ENCODE measurements at places on chromosomes 16 and 17.
A peak's percentile ranks its signal among the peaks of the same experiment; 100 is the strongest.

- DNase-seq: no peak
Observed at GRCh38 chr17:81603846-81604610, 32.9 kb downstream of the NPLOC4 start.

DNA sequence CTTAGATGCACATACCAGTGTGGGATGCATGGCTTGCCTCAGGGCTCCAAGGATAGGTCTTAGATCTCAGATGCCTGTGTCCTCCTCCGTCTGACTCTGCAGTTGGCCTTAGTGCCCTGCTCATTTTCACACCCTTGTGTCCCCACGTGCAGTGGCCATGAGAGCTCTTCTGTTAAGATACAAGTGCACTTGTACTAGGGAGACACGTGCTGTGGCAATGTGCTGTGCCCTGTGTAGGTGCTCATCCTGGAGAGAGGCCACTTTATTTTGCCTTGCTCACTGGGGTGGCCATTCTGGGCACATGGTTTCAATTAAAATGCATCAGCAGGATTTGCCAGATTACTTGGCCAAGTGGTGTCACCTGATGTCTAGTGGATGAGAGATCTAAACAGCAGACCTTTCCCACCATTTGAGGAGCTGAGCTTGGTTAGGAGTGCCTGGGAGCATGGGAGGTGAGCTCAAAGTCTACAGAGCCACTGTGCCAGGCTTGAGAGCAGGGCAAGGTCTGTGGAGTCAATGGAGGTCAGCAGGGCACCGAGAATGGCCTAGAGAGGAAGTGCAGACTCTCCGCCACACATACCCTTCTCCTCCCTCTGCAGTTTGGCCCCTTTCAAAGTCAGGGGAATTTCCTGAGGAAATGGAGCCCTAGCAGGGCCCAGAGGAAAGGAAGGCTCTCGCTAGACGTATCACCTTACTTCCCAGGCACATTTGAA lies 25.2 kb upstream of the SMPD3 start:
- no peak for DNase-seq

- no peak for DNase-seq
Observed at GRCh38 chr17:76748657-76749056, 10.7 kb downstream of the MFSD11 start.

- no peak for DNase-seq
Observed at GRCh38 chr16:54928016-54928356, 2.7 kb upstream of the IRX5 start.

GRCh38 chr16:27852116-27852515 lies 211.4 kb downstream of the GSG1L start:
- no peak for DNase-seq

- DNase-seq: no peak
Observed at GRCh38 chr17:17575360-17576251, 15.9 kb downstream of the PEMT start.

- DNase-seq: no peak
Observed at GRCh38 chr17:12122075-12122474, 101.4 kb downstream of the MAP2K4 start.

- no peak for DNase-seq
Observed at GRCh38 chr16:49490321-49490705, 116.7 kb downstream of the C16orf78 start.

GRCh38 chr17:64984851-64985521 lies 65.7 kb upstream of the LRRC37A3 start:
- DNase-seq: no peak

DNA sequence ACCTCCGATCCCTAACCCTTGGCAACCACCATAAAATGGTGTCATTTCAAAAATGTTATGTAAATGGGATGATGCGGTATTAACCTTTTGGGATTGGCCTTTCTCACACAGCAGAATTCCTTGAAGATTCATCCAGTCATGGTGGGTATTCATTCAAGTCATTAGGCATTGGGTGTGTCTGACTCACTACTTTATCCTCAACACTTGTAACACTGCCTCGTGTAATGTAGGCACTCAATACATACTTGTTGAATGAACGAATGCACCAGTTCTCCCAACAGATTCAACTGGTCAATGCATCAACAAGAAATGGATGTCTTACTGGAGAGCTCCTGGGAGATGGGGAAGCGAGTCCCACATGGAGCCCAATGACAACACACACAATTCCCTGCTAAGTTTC lies 21.8 kb upstream of the GAN start:
- DNase-seq: no peak

DNA sequence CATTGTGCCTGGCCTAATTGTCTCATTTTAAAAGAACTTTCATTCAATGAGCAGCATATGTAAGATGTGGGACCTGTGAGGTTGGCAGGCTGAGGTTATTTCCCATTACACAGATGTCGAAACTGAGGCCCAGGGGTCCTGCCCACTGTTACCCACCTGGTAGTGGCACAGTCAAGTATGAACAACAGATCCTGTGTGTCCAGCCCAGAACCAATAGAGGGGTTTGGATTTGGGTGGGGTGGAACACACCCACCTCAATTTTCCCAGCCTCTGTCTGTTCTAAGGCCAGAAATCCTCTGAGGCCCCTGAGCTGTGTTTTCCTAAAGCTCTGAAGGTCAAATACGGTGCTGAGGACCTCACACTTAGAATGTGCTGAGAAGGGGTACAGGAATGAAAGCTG lies 179.5 kb downstream of the XYLT1 start:
- DNase-seq: no peak

DNA sequence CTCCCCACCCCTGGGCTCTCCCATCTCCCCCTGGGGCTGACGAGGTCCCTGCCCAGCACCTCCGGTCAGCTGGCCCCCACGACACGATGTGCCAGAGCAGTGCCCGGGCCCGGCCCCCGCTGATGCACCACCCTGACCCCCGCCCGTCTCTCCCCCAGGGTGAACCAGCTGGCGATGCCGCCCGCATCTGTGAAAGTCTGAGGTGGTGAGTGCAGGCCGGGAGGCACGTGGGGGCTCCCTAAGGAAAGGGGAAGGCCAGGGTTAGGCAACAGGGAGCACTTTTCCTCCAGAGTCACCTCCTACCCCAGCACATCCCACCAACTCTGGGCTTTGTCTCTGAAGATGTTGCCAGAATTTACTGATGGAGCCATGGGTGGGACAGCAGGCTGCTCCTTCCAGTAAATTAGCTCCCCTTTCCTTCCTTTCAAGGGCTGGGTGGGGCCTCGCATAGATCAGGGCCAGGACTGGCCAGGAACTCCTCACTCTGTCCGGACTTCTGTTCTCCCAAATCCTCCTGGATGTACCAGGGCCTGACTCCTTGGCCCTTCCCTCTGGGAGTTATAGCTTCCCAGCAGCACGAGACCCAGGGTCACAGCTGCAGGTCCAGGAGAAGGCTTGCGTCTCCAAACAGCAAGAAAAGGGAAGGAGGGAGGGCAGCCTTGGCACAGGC lies 18.3 kb downstream of the MYBBP1A start:
- no peak for DNase-seq

DNA sequence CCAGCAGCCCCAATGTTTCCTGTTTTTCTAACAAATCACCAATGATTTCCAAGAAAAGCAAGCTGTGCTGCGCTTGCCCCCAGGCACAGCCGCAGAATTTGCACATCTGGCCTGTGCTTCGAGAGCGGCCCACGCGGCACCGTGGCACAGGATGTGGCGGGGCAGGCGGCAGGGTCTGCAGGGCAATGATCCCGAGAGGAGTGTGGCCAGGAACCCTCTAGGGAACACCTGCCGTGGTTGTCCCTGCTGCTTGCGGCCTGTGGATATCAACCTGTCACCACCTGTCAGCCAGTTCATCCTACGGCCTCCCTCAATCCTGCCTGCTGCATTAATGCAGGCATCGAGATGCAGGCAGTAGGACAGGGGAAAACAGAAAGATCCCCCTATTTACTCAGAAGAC lies 24.0 kb downstream of the PIK3R5 start:
- DNase-seq: no peak

- DNase-seq: no peak
Observed at GRCh38 chr16:81018496-81018895, 11.5 kb downstream of the CENPN start.

DNA sequence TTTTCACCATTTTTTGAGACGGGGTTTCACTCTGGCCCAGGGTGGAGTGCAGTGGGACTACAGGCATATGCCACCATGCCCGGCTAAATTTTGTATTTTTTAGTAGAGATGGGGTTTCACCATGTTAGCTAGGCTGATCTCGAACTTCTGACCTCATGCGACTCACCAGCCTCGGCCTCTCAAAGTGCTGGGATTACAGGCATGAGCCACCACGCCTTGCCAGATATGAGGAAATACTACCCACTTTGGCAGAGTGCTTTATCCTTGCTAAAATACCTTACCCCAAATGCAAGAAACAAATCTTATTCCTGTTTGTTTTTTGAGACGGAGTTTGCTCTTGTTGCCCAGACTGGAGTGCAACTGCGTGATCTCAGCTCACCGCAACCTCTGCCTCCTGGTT lies 62.9 kb upstream of the MGAT5B start:
- no peak for DNase-seq

DNA sequence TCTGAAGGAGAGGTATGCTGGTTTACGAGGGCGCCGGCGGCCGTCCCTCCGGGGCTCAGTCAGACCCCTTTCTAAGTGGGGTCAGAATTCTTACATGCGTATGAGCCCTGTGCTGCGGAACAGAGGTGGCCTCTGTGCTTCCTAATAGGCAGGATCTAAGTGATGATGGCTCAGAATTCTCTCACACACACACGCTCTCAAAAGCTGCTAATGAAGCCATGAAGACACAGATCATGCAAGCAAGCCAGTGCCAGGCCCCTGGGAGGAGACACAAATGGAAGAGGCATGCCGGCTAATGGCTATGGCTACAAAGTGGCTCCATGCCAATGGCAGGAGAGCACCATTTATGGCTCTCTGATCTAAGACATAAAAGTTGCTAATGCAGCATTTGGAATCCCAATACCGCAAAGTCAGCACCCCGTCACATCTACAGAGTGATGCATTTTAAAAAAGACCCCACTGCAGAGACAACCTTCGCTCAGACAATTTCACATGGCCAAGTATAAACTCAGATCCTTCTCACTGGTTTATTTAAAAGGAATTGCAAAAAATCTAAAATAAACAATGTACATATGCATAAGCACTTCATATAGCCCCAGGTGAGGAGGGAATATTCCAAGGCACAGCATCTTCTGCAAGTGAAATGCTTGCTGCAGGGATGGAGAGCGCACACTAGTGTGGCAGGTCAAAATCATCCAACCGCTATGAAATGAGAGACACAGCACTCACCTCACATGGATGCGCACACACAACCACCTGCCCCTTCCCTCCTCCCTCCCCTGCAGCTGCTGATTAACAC lies 24.5 kb downstream of the NPLOC4 start:
- no peak for DNase-seq

DNA sequence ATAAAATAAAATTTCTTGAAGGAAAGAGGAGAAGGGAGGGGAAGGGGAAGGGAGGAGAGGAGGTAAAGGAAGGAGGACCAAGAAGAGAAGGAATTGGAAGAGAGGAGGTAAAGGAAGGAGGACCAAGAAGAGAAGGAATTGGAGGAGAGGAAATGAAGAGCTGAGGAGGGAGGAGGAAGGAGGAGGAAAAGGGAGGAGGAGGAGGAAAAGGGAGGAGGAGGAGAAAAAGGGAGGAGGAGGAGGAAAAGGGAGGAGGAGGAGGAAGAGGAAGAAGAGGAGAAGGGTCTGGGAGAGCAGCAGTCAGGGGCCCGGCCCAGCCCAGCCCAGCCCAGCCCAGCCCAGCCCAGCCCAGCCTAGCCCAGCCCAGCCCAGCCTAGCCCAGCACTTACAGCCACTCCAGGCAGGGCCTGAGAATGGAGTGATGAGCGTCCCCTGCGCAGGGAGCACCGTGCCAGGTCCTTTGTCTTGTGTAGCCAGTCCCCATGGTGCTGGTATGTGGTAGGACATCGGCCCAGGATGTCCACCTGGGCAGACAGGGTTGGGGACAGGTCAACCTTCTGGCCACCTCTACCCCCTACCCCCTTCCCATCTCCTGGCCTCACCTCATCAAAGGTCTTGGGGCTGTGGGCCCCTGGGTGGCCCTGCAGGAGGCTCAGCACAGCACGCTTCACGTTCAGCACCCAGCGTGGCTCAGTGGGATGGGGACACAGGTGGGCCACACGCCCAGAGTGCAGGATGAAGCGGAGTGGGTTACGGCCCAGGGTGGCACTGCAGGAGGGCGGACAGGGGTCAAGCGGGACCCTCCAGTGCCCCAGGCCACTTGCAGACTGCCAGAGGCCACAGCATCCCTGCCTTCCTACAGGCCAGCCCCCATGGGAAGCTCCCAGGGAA lies 70.9 kb downstream of the LITAF start:
- no peak for DNase-seq

GRCh38 chr16:65123396-65124211 lies 1.7 kb upstream of the CDH11 start:
- no peak for DNase-seq

- no peak for DNase-seq
Observed at GRCh38 chr16:71852158-71852557, 6.4 kb downstream of the ATXN1L start.

DNA sequence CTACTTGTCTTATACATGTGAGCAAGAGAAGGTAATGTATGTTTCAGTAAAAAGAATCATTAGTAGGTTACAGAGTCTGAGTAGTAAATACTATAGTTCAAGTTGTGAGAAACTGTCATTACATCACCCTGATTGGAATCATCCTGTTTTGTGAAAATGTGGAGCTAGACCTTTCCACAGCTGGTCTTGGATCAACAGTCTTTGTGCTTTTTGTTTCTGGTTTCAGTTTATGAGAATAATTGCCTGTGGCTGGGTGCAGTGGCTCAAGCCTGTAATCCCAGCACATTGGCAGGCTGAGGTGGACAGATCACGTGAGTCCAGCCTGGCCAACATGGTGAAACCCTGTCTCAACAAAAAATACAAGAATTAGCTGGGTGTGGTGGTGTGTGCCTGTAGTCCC lies 19.7 kb upstream of the SHISA9 start:
- DNase-seq: no peak

DNA sequence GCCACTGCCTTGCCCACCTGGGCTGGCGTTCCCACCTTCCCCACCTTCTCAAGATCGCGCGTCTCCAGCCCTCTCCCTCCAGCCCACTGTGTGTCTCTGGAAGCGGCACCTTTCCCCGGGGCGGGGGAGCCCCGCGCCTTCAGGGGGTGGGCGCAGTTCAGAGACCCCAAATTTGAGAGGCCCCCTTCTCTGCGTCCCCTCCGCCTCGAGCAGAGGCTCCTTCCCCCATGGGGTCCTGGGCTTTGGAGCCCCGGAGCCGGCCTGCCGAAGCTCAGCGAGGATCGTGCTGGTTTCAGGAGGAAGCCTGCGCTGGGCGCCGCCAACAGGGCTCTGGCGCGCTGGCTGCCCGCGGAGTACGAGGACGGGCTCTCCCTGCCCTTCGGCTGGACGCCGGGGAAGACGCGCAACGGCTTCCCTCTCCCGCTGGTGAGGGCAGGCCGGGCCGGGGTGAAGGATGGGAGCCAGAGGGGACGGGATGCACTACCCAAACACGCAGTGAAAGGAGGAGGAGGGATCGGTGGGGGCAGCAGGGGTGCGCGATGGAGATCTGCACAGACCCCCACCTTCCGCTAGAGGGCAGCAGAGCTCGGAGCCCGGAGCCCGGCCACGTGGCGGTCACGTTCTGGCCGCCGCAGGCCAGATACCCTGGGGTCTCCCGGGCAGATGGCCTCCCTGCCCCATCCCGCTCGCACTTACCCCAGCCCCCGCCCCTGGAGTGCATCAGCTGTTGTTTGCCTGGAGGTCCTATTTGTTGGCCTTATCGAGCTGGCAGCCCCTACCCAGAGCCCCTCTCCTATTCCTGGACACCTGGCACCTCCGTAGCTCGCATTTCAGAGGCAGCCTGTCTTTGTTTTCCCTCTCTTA lies 11.1 kb downstream of the LPO start:
- DNase-seq: peak; percentile 88
